ENCODE measurements at places on chromosomes 2 and 18.

DNA sequence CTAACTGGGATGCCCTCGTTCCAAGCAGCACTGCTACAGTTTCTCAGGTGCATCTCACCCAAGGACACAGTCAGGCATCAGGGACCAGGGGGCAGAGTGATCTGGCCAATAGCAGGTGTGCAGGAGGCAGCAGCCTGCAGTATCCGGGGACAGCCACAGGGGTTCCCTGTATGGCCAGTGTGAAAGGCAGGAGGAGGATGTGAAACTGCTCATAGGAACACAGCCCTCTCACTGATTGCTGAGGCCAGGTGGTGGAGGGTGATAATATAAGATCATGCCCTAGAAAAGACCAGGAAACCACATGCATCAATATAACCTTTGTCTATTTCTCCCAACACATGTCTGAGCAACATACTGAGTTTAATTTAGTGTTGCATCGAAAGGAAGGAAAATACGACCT, 112.7 kb upstream of the TACR1 start:
- DNase-seq, result no peak

DNA sequence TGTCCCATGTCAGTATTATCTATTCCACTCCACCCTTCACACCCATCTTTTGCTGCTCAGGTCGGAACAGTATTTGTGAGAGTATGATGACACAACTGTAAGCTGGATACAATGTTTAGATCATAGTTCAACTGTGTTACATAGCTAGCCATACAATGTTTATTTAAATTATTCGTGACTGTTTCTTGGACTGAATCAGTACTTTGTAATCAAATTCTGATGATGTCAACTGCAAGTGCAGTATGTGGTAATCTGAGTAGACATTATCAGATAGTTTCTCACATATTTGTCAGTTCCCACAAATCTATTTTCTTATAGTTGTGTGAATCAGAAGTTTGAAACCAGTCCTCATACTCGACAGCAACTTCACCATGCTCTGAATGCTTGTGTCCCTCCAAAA, 177.6 kb downstream of the ZNF407 start:
- no peak for DNase-seq

DNA sequence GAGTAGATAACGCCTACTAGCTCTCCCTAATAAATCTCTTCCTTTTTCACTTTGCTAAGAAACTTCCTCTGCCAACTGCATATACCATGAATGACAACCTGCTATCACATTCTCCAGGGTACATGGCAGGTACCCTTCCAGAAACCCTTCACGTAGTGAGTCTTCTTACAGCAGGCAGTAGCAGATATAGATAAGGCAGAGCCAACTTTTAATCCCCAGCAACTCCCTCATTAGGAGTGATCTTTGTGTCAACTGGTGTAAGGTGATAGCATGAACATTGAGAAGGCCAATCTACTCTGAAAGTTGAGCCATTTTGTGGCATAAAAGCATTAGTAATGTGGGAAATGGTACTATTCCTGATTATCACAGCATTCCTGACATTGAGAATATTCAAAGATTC, 5.7 kb upstream of the STK17B start:
- no peak for DNase-seq

DNA sequence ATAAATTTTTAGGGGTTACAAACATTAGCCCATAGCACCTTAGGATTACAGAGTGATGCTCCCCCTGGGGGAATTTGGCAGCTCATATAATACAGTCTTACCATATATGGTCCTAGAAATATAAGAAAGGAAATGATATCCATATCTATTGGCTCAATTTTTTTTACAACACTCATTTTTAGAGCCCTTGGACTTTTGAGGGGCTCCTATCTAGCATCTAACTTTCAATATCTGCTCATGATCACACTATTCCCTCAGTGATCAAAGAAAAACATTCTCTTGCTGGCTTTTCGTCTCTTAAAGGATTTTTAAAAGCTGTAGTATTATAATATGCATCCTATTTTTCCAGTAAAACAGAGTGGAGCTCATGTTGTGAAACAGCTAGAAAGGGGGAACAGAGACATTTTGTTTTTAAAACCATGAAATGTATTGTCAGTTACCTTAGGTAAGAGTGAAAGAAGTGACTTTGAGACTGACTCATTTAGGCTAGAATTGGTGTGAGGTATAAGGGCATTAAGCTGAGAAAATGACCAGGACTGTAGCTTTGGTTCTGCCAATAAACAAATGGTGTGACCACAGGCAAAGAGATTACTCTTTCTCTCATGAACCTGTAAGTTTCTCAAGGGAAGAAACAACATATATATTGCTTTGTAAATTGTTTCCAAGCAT, 65.8 kb downstream of the ALPK2 start:
- no peak for DNase-seq

DNA sequence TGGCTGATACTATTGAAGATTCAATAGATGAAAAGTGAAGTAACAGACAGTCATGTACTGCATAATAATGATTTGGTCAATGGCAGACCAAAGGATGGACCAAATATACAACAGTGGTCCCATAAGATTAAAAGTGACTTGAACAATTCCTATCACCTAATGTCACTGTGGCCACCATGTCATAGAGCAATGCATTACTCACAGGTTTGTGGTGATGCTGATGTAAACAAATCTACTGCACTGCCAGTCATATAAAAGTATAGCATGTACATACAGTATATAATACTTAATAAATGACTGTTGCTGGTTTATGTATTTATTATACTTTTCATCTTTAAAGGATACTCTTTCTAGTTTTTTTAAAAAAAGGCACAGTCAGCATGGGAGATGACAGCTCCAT, 99.9 kb downstream of the USP34 start:
- DNase-seq, result no peak

DNA sequence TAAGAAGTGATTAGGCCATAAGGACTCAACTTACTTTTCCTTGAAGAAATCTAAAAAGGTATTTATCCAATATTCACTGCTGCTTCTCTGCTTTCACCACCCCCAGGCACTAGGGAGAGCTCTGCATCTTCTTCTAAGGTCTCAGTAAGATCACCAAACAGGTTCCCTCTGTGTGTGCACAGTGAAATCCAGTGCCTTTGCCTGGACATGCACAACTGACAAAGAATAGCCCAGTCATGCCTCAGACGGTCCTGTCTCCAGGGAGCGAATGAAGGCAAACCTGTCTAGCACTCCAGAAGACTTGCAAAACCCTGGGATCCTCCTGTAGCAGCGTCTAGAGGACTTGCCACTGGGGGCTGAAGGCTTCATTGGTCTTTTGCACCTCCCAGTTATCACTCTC, 344.5 kb upstream of the LRATD1 start:
- DNase-seq, result no peak

- DNase-seq, result no peak
These were observed 113.9 kb downstream of the MYO1B start for GRCh38 chr2:191359133-191359532.

- DNase-seq, result no peak
These were observed 13.2 kb upstream of the RMND5A start for GRCh38 chr2:86706935-86707334.

- no peak for DNase-seq
These were observed 468.4 kb downstream of the MBD2 start for GRCh38 chr18:53755914-53756609.

GRCh38 chr18:32439802-32440201, 30.9 kb downstream of the GAREM1 start:
- DNase-seq, result no peak

- DNase-seq, result no peak
These were observed 42.9 kb upstream of the SNTG2 start for GRCh38 chr2:907706-908105.

- no peak for DNase-seq
These were observed 59.8 kb upstream of the LGALSL start for GRCh38 chr2:64394153-64394552.

GRCh38 chr2:17590342-17590911, 49.9 kb downstream of the VSNL1 start:
- DNase-seq, result no peak

DNA sequence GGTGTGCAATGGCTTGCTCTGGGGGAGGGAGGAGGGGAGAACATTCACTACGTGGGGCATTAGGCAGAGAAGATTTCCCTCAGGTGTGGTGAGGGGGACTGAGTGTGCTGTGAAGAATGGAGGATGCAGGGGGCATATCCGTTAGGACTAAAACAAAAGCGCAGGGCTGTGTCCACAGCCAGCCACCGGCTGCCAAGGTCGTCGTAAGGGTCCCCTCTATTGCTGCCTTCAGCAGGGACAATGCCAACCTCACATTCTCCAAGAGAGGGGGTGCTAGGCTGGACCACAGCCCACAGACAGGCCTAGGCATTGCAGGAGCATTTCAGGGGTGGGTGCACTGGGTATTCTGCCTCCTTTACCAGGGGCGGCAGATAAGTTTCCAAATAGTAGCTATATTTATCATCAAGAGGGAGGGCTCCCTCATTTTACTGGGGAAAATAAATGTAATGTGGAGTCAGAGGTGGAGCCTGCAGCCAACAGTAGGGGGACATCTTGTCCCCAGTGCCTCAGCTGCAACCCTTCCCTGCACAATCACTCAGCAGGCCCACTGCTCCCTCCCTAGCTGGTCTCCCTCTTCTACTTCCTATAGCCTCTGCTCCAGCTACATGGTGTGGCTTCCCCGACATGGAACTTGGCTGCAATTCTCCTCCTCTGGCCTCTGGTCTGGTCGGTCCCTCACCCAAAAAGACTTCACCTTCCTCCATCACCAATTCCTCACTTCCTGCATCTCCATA, 74.9 kb upstream of the OTOF start:
- DNase-seq, result no peak

DNA sequence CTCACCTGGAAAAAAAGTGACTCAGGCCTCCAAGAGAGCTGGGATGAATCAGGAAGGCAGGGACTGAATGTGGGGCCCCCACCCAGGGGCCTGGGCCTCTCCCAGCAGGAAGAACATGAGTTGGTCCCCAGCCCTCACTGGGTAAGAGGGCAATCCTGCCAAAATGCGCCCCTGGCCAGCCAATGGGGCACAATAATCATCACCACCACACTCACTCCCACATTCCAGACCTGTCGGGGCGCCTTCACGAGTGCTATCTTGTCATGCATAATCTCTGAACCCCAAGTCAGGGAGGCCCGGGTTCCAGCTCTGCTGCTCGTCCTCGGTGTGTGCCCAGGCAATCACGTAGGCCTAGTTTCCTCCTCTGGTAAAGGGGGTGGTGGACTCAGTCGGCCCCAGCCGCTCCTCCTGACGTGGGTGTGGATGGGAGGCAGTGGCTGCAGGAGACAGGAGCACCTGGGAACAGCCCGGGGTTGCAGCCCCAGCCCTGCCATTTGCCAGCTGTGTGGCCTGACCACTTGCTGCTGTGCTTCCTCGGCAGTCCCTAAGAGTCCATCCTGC, 115.1 kb downstream of the CYP26B1 start:
- no peak for DNase-seq

GRCh38 chr2:150165988-150166312, 321.5 kb downstream of the RND3 start:
- no peak for DNase-seq

GRCh38 chr18:48879008-48879431, 71.7 kb downstream of the SMAD7 start:
- DNase-seq, result no peak

DNA sequence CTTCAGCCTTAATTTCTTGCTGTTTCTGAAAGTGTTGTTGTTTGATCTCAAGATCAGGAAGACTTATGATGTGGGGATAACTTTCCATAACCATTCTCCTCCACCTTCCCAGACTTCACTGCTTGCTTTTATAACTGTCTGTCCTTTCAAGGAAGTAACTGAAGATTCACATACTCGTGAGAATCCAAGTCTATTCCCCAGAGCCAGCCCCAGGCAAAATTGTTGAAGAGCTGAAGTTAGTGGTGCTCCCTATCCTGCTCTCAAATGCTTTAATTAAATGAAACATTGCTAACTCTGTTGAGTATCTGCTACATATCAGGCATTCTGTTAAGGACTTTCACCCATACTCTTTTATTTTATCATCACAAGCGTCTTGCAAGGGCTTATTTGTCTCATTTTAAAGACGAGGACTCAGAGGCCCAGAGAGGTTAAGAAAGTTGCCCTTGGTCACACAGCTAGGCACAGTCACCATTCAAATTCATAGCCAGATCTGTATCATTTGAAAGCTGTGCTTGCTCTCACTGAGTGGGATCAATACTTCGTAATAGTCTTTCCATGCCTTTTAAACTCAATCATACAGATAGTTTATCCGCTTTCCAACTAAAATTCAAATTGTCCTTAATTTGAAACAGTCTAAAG, 189.8 kb upstream of the TCF4 start:
- no peak for DNase-seq

- no peak for DNase-seq
These were observed 15.3 kb upstream of the SELENOI start for GRCh38 chr2:26330604-26331003.

GRCh38 chr2:25955036-25955435, 27.3 kb downstream of the KIF3C start:
- no peak for DNase-seq

DNA sequence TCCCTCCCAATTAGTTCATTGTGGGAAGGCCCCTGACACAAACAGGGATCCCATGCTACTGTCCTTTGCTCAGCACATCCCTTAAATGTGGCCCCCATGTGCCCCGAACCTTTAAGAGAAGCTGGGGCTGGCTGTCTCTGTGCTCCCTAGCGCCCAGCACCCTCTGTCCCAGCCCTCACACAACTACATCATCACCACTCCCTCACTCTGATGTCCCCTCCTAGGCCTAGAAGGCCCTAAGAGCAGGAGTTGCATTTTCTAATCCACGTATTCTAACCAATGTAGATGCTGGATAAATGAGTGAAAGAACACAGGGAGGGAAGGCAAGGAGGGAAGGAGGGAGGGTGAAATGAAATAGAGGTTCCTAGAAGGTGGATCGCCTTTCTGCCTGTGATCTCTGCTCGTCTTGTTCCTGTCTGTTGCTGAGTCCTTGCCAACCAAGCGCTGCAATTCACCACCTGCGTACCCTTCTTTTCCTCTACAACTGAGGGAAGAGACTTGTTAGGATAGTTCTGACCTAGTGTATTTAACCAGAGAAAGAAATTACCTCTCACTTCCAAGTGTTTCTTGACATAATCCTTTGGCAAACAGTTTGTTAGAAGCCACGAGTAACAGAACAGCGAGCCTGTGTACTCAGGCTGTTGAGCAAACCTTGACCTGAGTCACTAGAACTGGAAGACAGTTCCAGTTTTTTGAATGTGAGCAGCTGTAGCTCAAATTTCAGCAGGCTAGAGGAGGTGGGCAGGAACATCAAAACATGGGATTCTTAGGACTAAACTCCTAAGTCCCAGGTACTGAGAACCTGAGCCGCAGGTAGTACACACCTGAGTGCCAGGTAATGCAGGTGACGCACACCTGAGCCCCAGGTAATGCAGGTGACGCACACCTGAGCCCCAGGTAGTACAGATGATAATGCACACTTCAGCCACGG, 181.5 kb upstream of the ID2 start:
- no peak for DNase-seq

DNA sequence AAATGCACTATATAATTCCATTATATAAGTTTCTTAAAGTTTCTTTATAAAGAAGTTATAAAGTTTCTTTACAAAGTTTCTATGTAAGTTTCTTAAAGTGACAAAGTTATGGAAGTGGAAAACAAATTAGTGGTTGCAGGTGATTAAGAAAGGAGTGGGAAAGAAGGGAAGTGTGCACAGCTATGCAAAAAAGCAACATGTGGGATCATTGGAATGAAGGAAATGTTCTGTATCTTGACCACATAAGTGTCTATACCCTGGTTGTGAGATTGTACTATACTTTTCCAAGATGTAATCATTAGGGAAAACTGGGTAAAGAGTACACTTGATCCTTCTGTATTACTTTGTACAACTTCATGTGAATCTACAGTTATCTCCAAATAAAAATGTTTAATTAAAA, 1541.1 kb downstream of the LRP1B start:
- DNase-seq, result no peak
